Bronchus fibroblast of lung (primary cell): ENCODE measurements at places on chromosomes 6 and 20. TPM values are rescaled to one million over a fixed set of nuclear protein-coding genes. Genes with fewer than 3 reads are reported as not detected.

The ZC2HC1B gene
- total RNA-seq, result not detected in 2 replicates

The ARMC12 gene
- total RNA-seq, result under 0.01 TPM in 1 of 2 replicates, not detected in the other

The MYH7B gene
- total RNA-seq, result under 0.01 and 0.15 TPM in 2 replicates

The PHF3 gene
- total RNA-seq, result 14.6 and 19.5 TPM in 2 replicates

The HMGCLL1 gene
- total RNA-seq, result 0.34 and 0.89 TPM in 2 replicates

The LRRN4 gene
- total RNA-seq, result 0.15 TPM in 1 of 2 replicates, not detected in the other

The AIF1 gene
- total RNA-seq, result 0.15 TPM in 1 of 2 replicates, not detected in the other

The HEY2 gene
- total RNA-seq, result not detected in 2 replicates

The TFAP2D gene
- not detected in 2 replicates for total RNA-seq

The MRPL18 gene
- 91.5 and 102 TPM in 2 replicates for total RNA-seq

The SRMS gene
- not detected in 2 replicates for total RNA-seq

The PGC gene
- total RNA-seq, result not detected in 2 replicates

The PLEKHG1 gene
- 1.2 and 1.6 TPM in 2 replicates for total RNA-seq

The CAGE1 gene
- 0.17 TPM in 1 of 2 replicates, not detected in the other for total RNA-seq

The C6orf163 gene
- total RNA-seq, result 0.34 and 0.74 TPM in 2 replicates

The PRSS35 gene
- 2.7 and 3.0 TPM in 2 replicates for total RNA-seq

The CRISP2 gene
- total RNA-seq, result not detected in 2 replicates

The PAX1 gene
- total RNA-seq, result not detected in 2 replicates

The CDH4 gene
- 10.8 and 11.6 TPM in 2 replicates for total RNA-seq

The IP6K3 gene
- total RNA-seq, result 6.2 and 7.9 TPM in 2 replicates

The SUMO4 gene
- 0.67 TPM in 1 of 2 replicates, not detected in the other for total RNA-seq

The PLCG1 gene
- total RNA-seq, result 48.4 and 57.7 TPM in 2 replicates

The BFSP1 gene
- total RNA-seq, result 1.7 and 2.7 TPM in 2 replicates

The MLN gene
- not detected in 2 replicates for total RNA-seq

The SLC22A2 gene
- total RNA-seq, result not detected in 2 replicates

The TCP11 gene
- 0.15 and 0.50 TPM in 2 replicates for total RNA-seq

The EYS gene
- under 0.01 TPM in 1 of 2 replicates, not detected in the other for total RNA-seq

The TSHZ2 gene
- total RNA-seq, result under 0.01 and 0.17 TPM in 2 replicates

The SH3BGRL2 gene
- total RNA-seq, result 3.0 and 3.7 TPM in 2 replicates

The HLA-DOB gene
- 0.30 and 0.84 TPM in 2 replicates for total RNA-seq

The NKX2-2 gene
- not detected in 2 replicates for total RNA-seq

The LRP11 gene
- total RNA-seq, result 28.2 and 30.6 TPM in 2 replicates

The IL20RA gene
- total RNA-seq, result 0.17 and 0.45 TPM in 2 replicates

The TUBB2A gene
- total RNA-seq, result 226 and 228 TPM in 2 replicates

The RPP40 gene
- total RNA-seq, result 13.4 and 19.0 TPM in 2 replicates

The FAM110A gene
- 9.1 and 9.8 TPM in 2 replicates for total RNA-seq

The SLPI gene
- total RNA-seq, result not detected in 2 replicates

The PRND gene
- not detected in 2 replicates for total RNA-seq

The FILIP1 gene
- total RNA-seq, result 0.34 and 0.59 TPM in 2 replicates

The DNAAF9 gene
- 5.9 and 6.7 TPM in 2 replicates for total RNA-seq

The CFAP206 gene
- total RNA-seq, result 0.15 and 0.17 TPM in 2 replicates

The SOX18 gene
- total RNA-seq, result 0.17 TPM in 1 of 2 replicates, not detected in the other

The EYA2 gene
- 0.74 and 1.0 TPM in 2 replicates for total RNA-seq

The NPBWR2 gene
- total RNA-seq, result not detected in 2 replicates

The MAP1LC3A gene
- total RNA-seq, result 22.4 and 34.8 TPM in 2 replicates

The F13A1 gene
- not detected in 2 replicates for total RNA-seq

The RIPPLY2 gene
- 0.74 TPM in 1 of 2 replicates, not detected in the other for total RNA-seq

The RNF182 gene
- total RNA-seq, result 3.0 and 3.9 TPM in 2 replicates

The FAM209B gene
- total RNA-seq, result not detected in 2 replicates

The TRIM40 gene
- total RNA-seq, result not detected in 2 replicates

The KCNK15 gene
- total RNA-seq, result not detected in 2 replicates

The BPIFB2 gene
- not detected in 2 replicates for total RNA-seq
